ENCODE measurements at places on chromosomes 1 and 21.

DNA sequence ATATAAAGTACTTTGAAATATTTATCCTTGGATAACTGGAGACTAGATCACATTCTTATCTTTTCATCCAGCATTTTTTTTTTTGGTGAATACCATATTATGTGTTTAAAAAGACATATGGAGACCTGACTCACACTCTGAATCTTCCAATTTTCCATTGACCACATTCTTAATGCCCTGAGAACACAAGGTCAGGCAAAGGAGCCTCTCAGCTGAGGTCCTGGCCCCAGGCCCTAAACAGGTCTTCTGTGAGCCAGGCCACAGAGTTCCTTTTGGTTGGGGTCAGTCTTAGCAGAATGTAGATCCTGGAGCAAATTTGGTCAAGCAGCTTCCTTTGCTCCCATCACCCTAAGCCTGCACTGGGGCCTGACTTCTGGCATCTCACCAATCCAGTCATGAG, 390.1 kb upstream of the ST6GALNAC5 start:
- DNase-seq = no peak

- DNase-seq = no peak
Measured at GRCh38 chr1:26404641-26405040, 6.0 kb upstream of the LIN28A start.

DNA sequence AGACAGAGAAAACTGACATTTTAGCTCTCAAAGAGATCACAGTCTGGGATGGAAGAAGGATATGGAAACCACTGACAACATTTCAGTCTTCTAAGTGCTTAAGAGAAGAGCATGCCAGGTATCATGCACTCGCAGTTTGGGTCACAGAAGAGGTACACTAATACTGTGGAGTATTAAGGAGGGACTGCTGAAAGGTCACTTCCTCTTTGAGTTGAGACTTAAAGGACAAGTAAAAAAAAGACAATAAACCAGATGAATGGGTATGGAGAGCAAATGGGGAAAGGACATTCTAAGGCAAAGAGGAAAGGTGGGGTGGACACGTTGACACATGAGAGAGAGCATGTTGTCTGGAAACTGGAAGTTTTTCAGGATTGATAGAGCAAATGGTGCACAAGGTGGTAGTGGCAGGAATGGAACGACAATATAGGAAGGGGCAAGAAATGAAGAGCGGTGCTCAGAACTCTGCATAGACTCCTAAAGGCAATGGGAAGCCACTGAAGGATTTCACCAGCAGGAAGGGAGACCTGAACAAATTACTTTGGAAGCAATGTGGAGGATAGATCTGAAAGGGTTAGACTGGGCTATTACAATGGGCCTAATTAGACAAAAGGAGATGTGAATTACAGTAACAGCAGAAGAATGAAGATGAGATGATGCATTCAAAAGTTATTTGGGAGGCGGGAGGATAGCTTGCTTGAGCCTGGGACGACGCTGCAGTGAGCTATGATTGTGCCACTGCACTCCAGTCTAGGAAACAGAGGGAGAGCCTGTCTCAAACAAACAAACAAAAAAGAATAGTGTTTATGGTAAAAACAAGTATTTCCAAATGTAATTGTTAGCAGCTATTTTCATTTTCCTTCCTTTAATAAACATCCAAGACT, 11.1 kb downstream of the DIPK1A start:
- DNase-seq = no peak

- no peak for DNase-seq
Measured at GRCh38 chr1:179105393-179105792, 23.5 kb downstream of the TOR3A start.

- no peak for DNase-seq
Measured at GRCh38 chr1:1173793-1174415, at the start of gene TTLL10. Gene TTLL10 (plus strand): TSS chr1:1173880. CDS start chr1:1179216, 5,336 bp downstream.

- DNase-seq = no peak
Measured at GRCh38 chr1:15236746-15237145, 10.3 kb upstream of the FHAD1 start.

DNA sequence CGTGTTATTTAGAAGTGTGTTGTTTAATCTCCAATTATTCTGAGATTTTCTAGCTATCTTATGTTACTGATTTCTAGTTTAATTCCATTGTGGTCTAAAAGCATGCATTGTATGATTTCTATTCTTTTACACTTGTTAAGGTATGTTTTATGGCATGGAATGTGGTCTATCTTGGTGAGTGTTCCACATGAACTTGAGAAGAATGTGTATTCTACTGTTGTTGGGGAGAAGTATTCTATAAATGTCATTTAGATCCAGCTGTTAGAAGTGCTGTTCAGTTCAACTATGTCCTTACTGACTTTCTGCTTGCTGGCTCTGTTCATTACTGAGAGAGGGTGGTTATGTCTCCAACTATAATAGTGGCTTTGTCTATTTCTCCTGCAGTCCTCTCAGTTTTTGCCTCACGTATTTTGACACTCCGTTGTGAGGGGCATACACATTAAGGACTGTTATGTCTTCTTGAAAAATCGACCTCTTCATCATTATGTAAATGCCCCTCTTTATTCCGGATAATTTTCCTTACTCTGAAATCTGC, 12.0 kb upstream of the PLA2G5 start:
- no peak for DNase-seq

GRCh38 chr1:58739856-58740466, 40.1 kb upstream of the MYSM1 start:
- DNase-seq = no peak

GRCh38 chr1:24551290-24551959, 4.5 kb upstream of the NCMAP start:
- no peak for DNase-seq

DNA sequence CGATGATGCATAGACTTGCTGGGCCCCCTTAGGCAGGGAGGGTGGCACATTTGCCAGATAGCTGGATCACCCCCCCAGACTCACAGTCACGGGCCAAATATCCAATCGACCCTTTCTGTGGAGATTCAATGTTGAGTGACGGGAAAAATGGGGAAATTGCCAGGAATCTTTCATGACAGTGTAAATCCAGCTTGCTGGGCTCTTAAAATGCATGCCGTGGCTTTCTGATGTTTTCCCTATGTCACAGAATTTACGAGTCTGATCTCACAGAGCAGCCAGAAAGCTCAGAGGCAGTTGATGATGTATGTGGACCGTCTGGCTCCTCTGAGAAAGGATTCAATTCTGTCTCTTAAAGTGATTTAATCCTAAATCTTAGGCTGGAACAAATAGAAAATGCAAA, 150.1 kb upstream of the ZNF644 start:
- DNase-seq = no peak

- DNase-seq = no peak
Measured at GRCh38 chr1:102191723-102192122, 195.0 kb upstream of the OLFM3 start.

- DNase-seq = no peak
Measured at GRCh38 chr1:160095382-160096105, 2.9 kb downstream of the IGSF8 start.

GRCh38 chr1:199098468-199098867, 459.6 kb downstream of the PTPRC start:
- DNase-seq = no peak

- no peak for DNase-seq
Measured at GRCh38 chr1:200184196-200184595, 156.7 kb downstream of the NR5A2 start.

DNA sequence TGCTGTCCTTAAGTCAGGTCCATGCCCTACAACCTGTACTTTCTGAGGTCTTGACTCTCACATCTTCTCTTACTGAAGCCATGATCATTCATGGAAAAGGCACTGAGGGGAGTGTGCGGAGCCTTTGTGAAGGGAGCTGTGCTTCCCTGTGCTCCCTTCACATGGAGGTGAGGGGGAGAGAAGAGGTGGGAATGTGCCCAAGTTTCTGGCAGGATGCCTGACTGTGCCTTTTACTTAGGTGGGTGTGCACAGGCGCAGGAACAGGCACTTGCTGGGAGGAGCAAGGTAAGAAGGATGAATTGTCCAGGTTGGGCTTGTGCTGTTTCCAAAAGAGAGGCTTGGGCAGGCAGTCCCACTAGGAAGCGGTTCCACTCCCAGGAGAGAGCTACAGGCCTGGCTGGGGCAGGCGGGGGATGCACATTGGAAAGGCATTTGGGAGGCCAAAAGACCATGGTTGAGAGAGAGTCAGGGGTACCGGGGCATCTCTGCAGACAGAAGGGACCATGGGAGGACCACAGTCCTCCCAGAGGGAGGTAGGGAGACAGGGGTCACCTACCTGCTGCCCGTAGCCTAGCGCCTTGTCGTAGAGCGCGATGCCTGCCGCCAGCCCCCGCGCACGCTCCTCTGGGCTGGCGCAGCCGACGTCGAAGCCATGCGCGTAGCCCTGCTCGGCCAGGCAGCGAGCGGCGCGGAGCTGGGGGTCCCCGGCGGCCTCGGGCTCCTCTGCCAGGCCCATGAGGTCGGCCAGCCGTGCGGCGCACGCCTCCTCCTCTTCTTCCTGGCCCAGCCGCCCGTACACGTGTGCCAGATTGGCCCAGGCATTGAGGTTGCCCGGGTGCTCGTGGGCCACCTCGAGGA, 853 bp downstream of the TTC22 start:
- no peak for DNase-seq

DNA sequence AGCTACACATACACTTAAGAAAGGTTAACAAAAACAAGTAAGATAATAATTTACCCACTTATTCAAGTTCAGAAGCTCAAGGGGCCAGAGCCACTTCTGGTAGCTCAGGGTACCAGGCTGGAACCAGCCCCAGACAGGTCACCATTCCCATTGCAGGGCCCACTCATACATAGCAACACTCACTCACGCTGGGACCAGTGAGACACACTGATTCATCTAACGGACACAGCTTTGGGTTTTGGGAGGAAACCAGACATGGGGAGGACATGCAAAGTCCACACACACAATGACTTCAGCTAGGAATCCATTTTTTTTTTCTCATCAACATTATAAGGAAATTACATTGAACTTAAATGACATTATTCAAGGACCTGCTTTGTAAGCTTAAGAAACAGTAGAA, 169.1 kb downstream of the ZC3H11B start:
- DNase-seq = no peak

GRCh38 chr1:180171691-180172090, 17.0 kb downstream of the QSOX1 start:
- no peak for DNase-seq

- DNase-seq = no peak
Measured at GRCh38 chr1:43402089-43402865, 12.6 kb downstream of the SZT2 start.

DNA sequence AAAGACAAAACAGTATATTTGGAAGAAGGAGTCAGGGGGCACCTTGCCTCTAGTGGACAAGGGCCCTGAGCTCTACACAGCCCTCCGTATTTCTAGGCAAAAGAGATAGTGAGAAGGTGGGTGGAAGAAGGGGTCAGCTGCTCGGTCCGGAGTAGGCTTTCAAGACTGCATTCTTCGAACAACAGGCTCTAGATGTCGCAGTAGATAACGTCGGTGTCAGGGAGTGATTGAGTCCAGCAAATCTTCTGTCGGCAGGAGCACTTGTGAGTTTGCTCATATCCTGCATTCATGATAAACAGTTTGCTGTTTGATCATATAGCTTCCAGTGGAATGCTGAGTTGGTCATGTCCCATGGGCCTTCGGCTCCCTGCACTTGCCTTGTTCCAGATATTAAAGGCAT, 36.8 kb downstream of the DIPK1A start:
- DNase-seq = no peak

- no peak for DNase-seq
Measured at GRCh38 chr1:28632560-28632959, 10.3 kb downstream of the TAF12 start.

GRCh38 chr1:32701951-32702598, 495 bp downstream of the SYNC start:
- no peak for DNase-seq

- no peak for DNase-seq
Measured at GRCh38 chr1:244214009-244214967, 163.2 kb downstream of the ZBTB18 start.

- no peak for DNase-seq
Measured at GRCh38 chr1:10444795-10445397, 4.9 kb upstream of the CORT start.

DNA sequence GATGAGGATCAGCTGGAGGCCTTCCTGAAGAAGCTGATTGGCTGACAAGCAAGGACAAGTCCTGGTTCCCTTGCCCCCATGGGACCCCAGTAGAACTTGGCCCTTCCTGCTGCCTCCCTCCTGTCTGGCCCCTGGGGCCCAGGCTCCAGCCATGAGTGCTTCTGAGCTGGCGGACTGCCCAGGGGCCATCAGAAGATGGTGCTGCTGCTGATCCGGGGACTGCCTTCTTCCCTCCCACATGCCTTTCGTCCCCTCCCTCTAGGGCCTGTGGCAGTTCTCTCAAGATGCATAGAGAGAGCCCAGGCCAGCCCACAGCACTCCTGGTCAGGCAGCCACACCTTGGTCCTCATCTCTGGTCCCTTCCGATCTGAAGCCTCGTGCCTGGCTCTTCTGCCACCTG, 57.9 kb upstream of the PRKACB start:
- no peak for DNase-seq

DNA sequence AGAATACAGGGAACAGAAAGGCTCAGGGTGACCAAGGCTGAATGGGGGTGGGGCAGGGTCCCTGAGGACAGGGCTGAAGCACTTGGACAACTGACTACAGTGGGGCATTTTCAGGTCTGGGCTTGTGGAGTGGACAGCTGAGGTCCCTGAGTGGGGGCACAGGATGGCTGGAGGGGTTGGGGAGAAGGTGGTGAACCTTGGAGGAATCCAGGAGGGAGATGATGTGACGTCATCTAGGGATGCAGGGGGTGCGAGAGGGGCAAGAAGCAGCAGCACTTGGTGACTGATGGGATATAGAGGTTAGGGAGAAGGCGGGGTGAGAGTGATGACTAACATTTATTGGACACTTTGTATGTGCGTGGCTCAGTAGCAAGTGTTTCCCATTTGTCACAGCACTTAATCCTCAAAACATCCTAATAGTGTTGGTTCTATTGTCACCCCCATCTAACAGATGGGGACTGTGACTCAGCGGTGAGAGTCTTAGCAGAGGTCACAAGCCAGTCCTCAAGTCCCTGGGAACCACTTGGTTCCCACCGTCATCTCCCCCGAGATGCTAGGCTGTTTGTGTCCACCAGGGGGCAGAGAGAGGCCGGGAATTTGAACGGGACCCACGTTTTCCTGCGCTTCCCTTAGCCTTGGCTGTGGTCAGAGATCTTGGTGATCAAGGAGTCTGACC, 27.9 kb upstream of the BMP8B start:
- no peak for DNase-seq

- no peak for DNase-seq
Measured at GRCh38 chr1:93621246-93621645, 60.4 kb downstream of the BCAR3 start.

GRCh38 chr1:92980732-92981647, 19.7 kb upstream of the DIPK1A start:
- DNase-seq = no peak

Measured in stimulated activated CD4-positive, alpha-beta T cell treated with anti-CD3 and anti-CD28 coated beads, Interleukin-1b, Interleukin-23, amount 100 ng/mL, for 1 hour (primary cell).